ENCODE measurements at places on chromosomes 5 and 9. TPM values are rescaled to one million over a fixed set of nuclear protein-coding genes. Genes with fewer than 3 reads are reported as not detected.

Gene QSOX2
- 0.26 TPM for polyA plus RNA-seq

Gene PKD2L2
- polyA plus RNA-seq: 0.26 TPM

Gene EGR1
- not detected for polyA plus RNA-seq

Gene ROR2
- not detected for polyA plus RNA-seq

Gene SPATA9
- not detected for polyA plus RNA-seq
